ENCODE measurements at places on chromosomes 7 and 10. TPM values are rescaled to one million over a fixed set of nuclear protein-coding genes. Genes with fewer than 3 reads are reported as not detected.
A peak's percentile ranks its signal among the peaks of the same experiment; 100 is the strongest.

- no peak for DNase-seq
These were observed 66.4 kb downstream of the MGAM2 start for GRCh38 chr7:142177869-142178268.

DNA sequence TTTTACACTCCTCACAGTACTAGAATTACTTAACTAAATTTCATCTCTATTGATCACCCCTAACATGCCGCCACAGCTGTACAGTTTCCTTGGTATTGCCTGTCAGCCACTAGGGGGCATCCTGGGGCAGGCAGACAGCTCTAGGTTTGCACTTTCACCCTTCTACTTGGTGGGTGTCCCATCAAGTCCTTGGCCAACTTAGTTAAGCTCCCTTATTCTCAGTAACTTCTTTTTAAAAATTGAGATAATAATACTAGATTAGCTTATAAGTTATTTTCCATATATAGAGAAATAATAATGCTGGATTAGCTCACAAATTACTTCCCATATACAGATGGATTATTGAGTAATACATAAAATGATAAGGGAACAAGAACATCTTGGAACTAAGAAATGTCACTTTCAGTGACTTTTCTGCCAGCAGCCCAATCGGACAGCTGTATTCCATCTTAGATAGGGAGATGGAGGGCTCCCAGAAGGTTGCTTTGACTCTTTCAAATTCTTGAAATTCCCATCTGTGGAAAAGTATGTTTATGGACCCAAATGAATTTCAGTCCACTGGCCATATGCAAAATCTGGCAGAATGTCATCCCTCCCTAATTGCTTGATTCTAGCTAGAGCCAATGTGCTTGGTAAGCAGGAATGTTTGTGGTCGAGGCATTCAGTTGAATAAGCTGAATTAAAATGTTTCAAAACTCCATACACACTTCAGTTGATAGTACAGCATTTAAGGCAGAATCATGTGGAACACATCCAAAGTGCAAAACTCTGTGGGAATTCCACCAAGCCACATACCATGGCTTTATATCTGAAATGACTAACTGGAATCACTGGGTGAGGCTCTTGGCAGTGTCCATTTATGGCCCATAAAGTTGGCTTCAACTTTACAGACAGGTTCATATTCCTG is 309.7 kb downstream of the CSTF2T start:
- DNase-seq: peak; percentile 16

DNA sequence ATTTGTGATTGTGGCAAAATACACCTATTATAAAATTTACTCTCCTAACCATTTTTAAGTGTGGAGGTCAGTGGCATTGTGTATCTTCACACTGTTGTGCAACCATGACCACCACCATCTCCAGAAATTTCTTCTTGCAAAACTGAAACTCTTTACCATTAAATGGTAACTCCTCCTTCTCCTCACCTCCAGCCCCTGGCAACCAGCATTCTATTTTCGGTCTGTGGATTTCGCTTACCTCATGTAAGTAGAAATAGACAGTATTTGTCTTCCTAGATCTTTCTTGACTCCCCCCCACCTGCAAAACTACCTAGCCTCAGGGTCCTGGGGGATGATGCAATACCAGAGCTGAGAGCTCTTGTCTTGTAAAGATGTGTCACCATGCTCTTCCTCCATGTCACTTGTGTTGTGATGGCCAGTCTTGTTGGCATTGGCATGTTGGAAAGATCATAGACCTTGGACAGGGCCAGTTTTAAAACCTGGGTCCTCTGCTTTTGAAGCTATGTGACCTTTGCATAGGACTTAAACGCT is 71.1 kb upstream of the EMX2 start:
- DNase-seq: no peak

CLRN3 gene
- not detected for polyA plus RNA-seq

LRRN3 gene
- 1.2 TPM for polyA plus RNA-seq

COL28A1 gene
- 0.35 TPM for polyA plus RNA-seq

MOGAT3 gene
- not detected for polyA plus RNA-seq

DNA sequence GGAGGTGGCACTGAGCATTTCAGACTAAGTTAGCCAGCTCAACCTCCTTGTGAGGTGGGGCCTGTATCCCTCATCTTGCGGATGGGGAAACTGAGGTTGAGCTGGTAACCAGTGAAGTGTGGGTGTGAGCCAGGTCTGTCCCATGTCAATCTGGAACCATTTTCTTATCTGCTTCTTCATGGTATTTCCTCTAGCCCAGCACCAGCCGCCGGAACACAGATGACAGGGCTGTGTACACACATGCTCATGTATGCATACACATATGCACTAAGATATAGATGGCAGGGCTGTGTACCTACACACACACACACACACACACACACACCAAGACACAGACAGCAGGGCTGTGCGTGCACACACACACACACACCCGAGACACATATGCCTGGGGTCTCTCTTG is 18.5 kb downstream of the RAMP3 start:
- no peak for DNase-seq

POLR1F gene
- polyA plus RNA-seq: 6.5 TPM

DNA sequence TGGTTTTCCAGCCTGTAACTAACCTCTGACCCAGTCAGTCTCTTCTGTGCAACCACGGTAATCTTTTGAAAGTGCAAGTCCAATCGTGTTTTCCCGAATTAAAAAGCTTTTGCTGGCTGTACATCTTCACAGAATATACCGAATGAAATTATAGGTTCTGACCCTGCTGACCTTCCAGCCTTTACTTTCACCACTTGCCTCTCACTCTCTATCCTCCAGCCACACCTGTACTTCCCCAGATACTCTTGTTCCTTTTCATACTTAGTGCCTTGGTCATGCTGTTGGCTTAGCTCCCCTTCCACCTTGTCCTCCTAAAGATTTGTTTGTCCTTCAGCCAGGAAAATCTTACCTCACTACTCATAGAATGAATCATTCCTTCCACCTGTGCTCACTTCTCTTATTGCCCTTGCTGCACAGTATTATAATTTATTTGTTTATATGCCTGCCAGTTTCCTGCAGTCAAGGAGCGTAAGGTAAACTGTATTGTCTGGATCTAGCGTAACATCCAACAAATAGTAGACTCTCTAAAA is 2.3 kb upstream of the PNPLA8 start:
- DNase-seq: no peak

PPP1R17 gene
- not detected for polyA plus RNA-seq

NYAP1 gene
- polyA plus RNA-seq: 0.59 TPM

ANKRD61 gene
- 0.13 TPM for polyA plus RNA-seq

DNA sequence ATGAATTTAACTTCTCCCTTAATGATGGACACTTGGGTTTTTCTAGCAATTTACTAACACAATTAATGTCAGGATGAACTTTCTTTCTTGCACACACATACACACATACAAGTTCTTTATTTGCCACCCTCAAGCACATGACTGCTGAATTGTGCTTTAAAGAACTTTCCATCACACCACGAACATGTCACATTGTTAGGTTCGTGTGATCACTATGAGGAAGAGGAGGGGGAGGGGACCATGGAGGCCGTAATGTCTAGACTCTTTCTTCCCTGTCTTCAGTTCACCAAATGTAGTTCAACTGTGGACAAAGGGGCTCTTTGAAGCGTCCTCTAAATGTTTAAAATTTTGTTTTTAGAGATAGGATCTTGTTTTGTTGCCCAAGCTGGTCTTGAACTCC is 31.0 kb downstream of the NUP42 start:
- no peak for DNase-seq

- no peak for DNase-seq
These were observed 18.5 kb downstream of the ZNF277 start for GRCh38 chr7:112225006-112225405.

- no peak for DNase-seq
These were observed 21.9 kb upstream of the CREB5 start for GRCh38 chr7:28390426-28390825.

GRCh38 chr7:15461576-15461975 is 100.2 kb downstream of the AGMO start:
- DNase-seq: no peak

All from heart right ventricle (tissue), 16 donors.